ENCODE measurements at places on chromosomes 6 and 20.
A peak's percentile ranks its signal among the peaks of the same experiment; 100 is the strongest.

DNA sequence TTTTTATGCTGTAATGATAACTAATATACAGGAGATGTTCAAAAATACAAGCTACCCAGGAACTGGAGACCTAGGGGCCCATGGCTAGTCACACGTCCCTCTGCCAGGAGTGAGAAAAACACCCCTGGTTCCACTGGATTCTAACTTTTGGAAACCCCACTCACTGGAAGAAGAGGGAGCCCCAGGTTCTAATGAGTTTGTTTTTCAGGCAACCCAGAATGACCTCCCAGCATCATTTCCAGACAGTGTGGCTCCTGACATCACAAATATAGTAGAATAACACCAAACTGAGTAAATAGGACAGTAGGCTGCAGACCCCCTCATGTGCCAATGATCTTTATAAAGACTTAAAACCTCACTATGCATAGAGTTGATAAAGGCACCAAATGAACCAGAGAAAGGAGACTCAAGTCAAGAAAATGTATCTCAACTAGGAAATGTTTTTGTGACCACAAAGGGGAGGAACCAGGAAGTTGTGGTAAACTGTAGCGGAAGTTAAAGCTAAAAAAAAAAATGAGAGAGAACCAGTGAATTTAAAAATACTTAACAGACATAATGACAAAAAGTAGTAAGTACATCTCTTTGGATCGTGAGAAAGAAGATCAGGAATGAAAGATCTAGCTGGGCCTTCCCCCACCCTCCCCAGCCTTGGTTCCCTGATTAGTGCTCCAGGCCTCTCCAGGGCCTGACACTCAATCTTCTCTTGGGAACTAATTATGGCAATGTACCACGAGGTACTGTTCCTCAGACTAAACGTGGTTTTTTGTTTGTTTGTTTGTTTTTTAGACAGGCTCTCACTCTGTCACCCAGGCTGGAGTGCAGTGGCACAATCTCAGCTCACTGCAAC lies 19.8 kb downstream of the HLA-E start:
- DNase-seq, result peak; percentile 71

DNA sequence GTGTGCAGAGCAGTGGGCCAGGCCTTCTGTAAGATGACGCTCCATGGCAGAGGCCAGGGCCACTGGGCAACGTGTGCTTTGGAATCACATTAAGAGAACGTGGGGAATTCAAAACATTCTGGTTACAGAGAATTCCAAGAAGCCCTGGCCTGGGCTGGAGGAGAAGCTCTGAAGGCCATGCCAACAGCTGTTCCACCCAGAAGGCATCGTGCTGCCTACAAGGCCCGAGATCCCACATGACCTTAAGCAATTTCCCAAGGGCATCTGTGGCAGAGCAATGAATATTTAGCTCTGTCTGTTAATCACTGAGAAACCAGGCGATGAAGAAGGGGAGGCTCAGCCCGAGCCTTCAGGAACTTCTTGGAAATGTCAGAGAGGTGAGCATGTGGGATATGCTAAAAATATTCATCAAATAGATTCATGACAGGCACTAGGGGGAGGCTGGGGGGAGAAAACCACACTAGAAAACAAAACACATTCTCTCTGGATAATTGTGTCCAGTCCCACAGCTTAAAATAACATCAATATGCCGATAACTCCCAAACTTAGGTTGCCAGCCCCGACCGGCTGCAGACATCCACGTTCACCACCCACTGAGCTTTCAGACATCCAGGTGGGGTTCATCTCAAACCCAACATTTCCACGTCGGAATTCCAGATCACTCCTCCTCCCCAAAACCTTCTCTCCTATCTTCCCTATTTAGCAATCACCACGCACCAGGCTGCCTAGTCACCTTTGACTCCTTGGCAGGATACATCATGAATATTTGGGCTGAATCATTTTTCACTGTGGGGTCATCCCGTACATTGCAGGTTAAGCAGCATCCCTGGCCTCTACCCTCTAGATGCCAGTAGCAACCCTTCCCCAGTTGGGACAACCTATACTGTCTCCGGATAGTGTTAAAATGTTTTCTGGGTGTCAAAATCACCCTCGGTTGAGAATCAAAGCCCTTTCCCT lies 6.6 kb downstream of the SULF2 start:
- DNase-seq, result peak; percentile 57

DNA sequence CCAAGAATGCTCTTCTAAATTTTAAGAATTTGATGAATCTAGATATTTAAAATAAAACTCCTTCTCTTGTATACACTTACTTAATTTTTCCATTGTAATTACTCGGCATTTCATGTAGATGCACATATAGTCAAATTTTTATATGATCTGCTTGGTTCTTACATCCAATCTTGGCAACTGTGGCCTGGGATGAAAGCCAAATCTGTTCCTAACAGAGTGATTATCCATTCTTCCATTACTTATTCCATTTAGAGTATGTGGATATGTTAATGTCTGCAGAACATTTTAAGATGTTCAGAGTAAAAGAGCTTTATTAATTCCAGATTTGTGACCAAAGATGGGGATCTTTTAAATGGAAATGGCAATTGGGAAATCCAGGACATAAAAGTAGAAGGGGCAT lies 144.1 kb upstream of the PDE7B start:
- DNase-seq, result no peak

GRCh38 chr6:71887744-71888230 lies 1.4 kb downstream of the RIMS1 start:
- no peak for DNase-seq

GRCh38 chr20:46142124-46142523 lies 24.0 kb downstream of the CD40 start:
- no peak for DNase-seq

DNA sequence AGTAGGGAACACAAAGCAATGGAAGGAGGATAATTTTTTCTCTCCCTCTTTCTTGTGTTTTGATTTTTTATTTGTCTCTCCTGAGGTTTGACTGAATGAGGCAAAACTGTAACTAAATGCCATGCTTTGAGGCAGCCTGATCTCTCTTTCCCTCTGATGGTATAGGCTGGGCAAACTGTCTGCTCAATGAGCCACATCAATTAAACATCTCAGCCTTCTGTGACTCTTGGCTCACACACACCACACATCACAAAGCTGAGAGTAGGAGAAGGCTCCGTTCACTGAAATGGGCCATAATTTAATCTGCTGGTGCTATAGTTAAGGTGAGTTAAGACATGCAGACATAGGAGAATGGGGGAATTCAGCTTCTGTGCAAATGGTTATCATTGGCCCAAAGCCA lies 28.1 kb upstream of the SCGN start:
- no peak for DNase-seq
